ENCODE measurements at places on chromosomes 6 and 20. TPM values are rescaled to one million over a fixed set of nuclear protein-coding genes. Genes with fewer than 3 reads are reported as not detected.
A peak's percentile ranks its signal among the peaks of the same experiment; 100 is the strongest.

DNA sequence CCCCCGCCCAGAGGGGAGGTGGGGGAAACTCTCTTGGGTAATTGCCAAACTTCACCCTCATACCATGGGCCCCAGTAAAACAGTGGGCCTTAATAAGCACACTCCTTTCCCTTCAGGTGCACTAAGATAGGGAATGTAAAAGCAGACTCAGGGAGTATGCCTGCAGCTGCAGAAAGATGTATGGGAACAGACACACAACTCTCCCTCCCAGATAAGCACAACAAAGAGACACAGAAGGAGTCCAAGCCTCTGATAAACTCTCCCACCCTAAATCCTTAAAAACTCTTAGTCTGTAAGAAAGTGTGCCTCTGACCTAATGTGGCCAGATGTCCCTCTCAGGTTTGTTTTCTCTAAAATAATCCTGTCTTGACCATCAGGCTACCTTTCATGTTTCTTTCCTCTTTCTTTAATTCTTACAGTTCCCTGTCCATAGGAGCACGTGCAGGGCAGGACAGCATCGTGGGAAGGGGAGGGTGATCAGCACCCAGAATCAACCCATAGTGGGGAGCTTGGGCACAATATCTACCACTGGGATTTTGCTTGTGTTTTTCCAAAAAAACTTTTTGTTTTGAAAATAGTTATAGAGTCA is 11.3 kb upstream of the CTCFL start:
- no peak overlapping the region for H3K27ac ChIP-seq
- no peak for DNase-seq
- no peak overlapping the region for H3K4me3 ChIP-seq
- no peaks in the 10 kb centered on the region for H3K27me3 ChIP-seq
- no peaks in the 10 kb centered on the region for H3K36me3 ChIP-seq
- H3K4me1 ChIP-seq = no peaks in the 10 kb centered on the region

GRCh38 chr6:168361766-168362165 is 42.2 kb upstream of the DACT2 start:
- H3K36me3 ChIP-seq = no peaks in the 10 kb centered on the region
- H3K27ac ChIP-seq = no peak overlapping the region
- no peak overlapping the region for H3K4me3 ChIP-seq
- DNase-seq = no peak

DNA sequence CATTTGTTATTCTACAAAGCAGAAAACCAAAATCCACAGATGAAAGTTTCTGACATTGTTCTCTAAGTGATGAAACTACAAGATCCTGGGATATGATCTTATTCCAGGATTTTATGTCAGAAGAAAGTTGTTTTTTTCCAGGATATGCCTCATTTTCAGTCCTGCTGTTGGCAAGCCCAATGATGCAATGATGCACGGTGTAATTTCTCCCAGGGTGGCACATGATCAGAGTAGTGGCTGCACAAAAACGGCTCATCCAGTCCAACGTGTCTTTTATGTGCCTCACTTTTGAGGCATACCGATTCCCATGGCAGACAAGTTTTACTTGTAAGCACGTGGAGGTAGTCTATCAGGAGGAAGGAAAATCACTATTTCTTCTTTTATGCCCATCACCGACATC is 302.3 kb upstream of the JAG1 start:
- H3K27me3 ChIP-seq = no peaks in the 10 kb centered on the region
- no peak overlapping the region for H3K4me3 ChIP-seq
- no peak for DNase-seq
- no peaks in the 10 kb centered on the region for H3K36me3 ChIP-seq
- no peak overlapping the region for H3K27ac ChIP-seq
- no peaks in the 10 kb centered on the region for H3K4me1 ChIP-seq

GRCh38 chr20:43529457-43530153 is 22.1 kb downstream of the L3MBTL1 start:
- no peak overlapping the region for H3K4me3 ChIP-seq
- H3K27ac ChIP-seq = no peak overlapping the region
- H3K4me1 ChIP-seq = no peaks in the 10 kb centered on the region
- DNase-seq = no peak
- no peaks in the 10 kb centered on the region for H3K36me3 ChIP-seq

DNA sequence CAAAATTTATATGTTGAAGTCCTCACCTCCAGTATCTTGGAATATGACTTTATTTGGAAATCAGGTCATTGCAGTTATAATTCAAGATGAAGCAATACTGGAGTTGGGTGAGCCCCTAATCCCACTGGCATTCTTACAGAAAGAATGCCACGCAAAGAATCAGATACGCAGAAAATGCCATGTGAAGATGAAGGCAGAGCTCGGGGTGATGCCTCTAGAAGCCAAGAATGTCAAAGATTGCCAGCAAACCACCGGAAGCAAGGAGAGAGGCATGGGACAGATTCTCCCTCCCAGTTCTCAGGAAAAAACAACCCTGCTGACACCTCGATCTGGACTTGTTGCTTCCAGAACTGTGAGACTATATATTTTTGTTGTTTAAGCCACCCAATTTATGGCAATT is 273.4 kb upstream of the CITED2 start:
- no peaks in the 10 kb centered on the region for H3K4me1 ChIP-seq
- DNase-seq = no peak
- H3K27me3 ChIP-seq = no peaks in the 10 kb centered on the region
- H3K4me3 ChIP-seq = no peak overlapping the region
- H3K27ac ChIP-seq = no peak overlapping the region

- no peak overlapping the region for H3K27ac ChIP-seq
- H3K36me3 ChIP-seq = no peaks in the 10 kb centered on the region
- no peak for DNase-seq
- no peak overlapping the region for H3K4me3 ChIP-seq
These were observed 101.4 kb downstream of the PERP start for GRCh38 chr6:138005846-138006245.

GRCh38 chr6:124200661-124201060 is 397.0 kb downstream of the NKAIN2 start:
- H3K4me1 ChIP-seq = no peaks in the 10 kb centered on the region
- no peaks in the 10 kb centered on the region for H3K36me3 ChIP-seq
- H3K27me3 ChIP-seq = no peaks in the 10 kb centered on the region
- DNase-seq = no peak

- H3K4me1 ChIP-seq = no peaks in the 10 kb centered on the region
- H3K36me3 ChIP-seq = no peaks in the 10 kb centered on the region
- H3K4me3 ChIP-seq = no peak overlapping the region
- H3K27ac ChIP-seq = no peak overlapping the region
- no peaks in the 10 kb centered on the region for H3K27me3 ChIP-seq
These were observed 31.7 kb downstream of the C20orf173 start for GRCh38 chr20:35497780-35498189.

DNA sequence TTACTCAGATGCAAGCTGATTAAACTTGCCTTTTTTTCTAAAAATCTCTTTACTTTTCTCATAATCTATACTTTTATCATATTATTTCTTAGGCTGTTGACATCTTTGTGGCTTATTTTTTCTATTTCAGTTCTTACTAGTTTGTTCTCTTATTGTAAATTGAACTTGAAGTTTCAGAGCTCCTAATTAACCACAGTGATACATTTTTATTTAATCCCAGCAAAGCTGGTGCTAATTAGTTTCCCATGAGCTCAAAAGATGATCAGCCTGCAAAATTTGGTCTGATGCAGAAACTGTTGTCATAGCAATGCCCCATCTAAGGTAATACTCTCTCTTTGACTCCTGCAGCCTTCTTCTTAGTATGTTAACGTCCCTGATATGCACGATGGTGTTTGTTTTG is 170.3 kb downstream of the FUT9 start:
- DNase-seq = no peak
- no peaks in the 10 kb centered on the region for H3K36me3 ChIP-seq
- no peaks in the 10 kb centered on the region for H3K4me1 ChIP-seq
- H3K4me3 ChIP-seq = no peak overlapping the region

DNA sequence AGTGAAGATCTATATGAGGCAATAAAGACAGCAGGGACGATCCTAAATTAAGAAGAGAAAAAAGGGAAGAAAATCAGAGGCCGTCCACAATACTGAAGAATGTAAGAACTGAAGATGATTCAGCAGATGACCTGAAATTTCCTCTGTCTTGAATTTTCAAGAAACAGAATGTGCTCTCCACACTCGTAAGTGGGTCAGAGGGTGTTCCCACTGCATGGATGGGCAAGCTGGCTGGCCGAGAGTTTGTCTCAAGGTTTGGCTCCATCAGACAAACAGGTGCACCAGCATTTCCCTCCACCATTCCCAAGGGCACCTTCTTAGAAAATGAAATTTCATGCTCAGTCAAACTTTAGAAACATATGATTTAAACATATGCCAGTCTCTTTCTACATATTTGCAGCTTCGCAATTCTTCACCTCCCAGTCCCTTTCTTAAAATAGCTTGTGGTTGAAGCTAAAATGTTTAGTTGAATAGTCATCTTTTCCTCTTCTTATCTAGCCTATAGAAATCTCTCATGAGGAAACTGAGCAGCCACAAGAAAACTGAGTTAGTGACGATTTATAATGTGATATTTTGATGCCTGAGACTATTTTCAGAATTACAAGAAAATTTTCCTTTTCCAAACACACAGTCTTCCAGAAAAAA is 576.4 kb downstream of the PRKN start:
- H3K27me3 ChIP-seq = no peaks in the 10 kb centered on the region
- no peaks in the 10 kb centered on the region for H3K36me3 ChIP-seq
- no peak overlapping the region for H3K27ac ChIP-seq
- no peak for DNase-seq

DNA sequence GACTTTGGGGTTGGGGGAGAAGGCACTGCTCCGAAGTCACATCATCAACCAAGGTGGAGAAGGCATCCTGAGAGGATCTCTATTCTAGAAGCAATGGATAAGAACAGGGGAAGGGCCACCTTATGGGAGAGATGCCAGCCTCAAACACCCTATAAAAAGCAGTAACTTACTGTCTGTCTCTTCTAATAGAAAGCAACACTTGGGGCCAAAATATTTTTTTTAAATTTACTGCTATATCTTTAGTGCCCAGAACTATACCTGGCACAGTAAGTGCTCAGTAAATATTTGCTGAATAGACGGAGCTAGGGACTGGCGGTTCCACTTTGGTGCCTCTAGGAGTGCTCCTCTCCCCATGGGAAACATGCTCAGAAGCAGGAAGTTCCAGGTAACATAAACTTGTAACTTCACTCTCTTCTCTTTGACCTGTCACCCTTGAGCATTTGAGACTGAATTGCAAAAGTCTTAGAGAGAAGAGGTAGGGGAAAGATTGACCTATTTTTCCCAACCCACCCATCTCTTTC is 807 bp upstream of the OTOR start:
- no peaks in the 10 kb centered on the region for H3K4me1 ChIP-seq
- H3K27me3 ChIP-seq = no peaks in the 10 kb centered on the region
- H3K27ac ChIP-seq = no peak overlapping the region
- H3K36me3 ChIP-seq = no peaks in the 10 kb centered on the region
- no peak overlapping the region for H3K4me3 ChIP-seq
- no peak for DNase-seq

DNA sequence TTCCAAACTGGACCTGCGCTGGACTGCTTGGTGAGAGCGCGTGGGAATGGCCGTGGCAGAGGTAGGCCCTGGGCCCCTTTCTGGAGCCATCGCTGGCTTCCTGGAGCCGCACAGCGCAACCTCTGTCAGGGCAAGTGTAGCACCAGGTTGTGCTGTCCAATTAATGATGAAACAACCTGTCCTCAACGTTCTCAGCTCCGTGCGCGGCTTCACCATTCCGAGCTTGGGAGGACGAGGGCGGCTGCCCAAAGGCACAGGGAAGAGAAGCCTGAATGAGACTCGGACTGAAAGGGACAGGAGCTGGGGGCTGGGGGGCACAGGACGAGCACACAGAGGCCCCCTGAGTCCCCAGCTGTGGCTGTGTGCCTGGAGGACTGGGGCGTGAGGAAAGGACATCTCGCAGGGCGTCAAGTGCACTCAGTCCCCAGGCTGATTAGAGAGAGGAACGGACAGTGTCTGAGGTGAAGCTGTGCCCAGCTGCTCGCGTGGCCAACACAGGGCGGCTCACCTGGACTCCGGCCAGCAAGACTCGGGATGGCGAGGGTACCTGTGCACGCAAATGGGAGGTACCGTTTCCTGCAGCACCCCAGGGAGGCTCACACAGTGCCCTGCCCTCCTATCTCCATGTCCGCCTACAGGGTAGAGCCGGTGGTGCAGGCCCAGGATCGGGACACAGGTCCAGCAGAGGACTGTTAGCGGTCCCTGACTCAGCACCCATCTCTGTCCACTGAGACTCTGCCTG is 403.3 kb downstream of the TAF4 start:
- no peak overlapping the region for H3K4me3 ChIP-seq
- H3K27ac ChIP-seq = no peak overlapping the region
- no peaks in the 10 kb centered on the region for H3K36me3 ChIP-seq
- no peaks in the 10 kb centered on the region for H3K4me1 ChIP-seq
- DNase-seq = no peak

DNA sequence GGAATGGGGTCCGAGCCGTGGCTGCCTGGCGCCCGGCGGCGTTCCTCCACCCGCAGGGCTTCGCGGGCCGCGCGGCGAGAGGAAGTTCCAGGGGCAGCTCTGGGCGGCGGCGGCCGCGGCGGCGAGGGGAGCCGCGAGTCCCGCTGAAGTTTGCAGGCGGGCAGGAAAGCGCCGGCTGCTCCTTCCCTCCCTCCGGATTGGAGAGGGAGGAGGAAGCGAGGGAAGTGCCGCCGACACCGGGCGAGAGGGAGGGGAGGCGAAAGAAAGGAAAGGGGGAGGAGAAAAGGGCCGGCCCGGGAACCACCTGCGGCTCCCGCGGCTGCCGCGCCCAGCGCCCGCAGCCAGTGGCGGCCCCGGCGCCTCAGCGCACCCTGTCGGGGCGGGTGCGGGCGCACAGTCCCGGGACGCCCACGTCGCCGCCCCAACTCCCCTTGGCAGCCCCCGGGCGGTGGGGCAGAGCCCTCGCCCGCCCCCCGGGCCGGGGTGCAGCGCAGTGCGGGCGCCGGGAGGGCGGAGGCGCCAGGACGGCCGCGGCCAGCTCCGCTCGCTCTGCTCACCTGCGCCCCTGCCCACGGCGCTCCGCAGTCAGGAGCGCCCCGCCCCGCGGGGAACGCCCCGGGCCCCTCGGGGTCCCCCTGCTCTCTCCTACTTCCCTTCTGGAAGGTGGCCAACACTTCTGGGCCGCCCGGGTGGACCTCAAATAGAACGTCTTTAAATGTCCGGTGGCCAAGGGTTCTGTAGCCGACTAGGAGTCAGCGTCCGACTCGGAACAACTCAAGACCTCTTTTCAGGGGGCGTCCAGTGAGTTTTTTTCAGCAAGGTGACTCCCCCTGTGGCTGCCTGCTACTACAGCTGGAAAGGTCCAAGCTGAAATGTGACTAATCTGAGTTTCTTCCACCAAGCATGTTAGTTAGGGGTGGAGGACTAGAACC is 80.3 kb upstream of the CCDC28A start:
- no peaks in the 10 kb centered on the region for H3K36me3 ChIP-seq
- no peaks in the 10 kb centered on the region for H3K27me3 ChIP-seq
- H3K4me1 ChIP-seq = no peaks in the 10 kb centered on the region
- H3K4me3 ChIP-seq = peak overlapping the region; percentile 76
- peak; percentile 39 for DNase-seq

- H3K27me3 ChIP-seq = no peaks in the 10 kb centered on the region
- no peaks in the 10 kb centered on the region for H3K36me3 ChIP-seq
- peak within 1 kb of the TSS; percentile 69 for H3K4me3 ChIP-seq
- H3K27ac ChIP-seq = peak within 1 kb of the TSS; percentile 93
- DNase-seq = peak; percentile 78
These were observed at the start of gene SIRPA for GRCh38 chr20:1894951-1895673. Gene SIRPA, plus strand, starts transcription at chr20:1895407. Its CDS starts 41 bp downstream, at chr20:1895448.

NKX2-2 gene
- total RNA-seq = not detected

PKIB gene
- 0.59 TPM for total RNA-seq

ENPP3 gene
- total RNA-seq = 6.3 TPM

THBD gene
- total RNA-seq = 33.8 TPM

Data from uterus (tissue), 4 donors.